ENCODE measurements at places on chromosomes 7 and 10.

- DNase-seq: no peak
These were observed 480.4 kb downstream of the GATA3 start for GRCh38 chr10:8534891-8535290.

- DNase-seq: no peak
These were observed 32.0 kb downstream of the SNX8 start for GRCh38 chr7:2282185-2282751.

- DNase-seq: no peak
These were observed 79.0 kb downstream of the ABI1 start for GRCh38 chr10:26781797-26782196.

- no peak for DNase-seq
These were observed 24.7 kb upstream of the ADCYAP1R1 start for GRCh38 chr7:31027161-31027965.

DNA sequence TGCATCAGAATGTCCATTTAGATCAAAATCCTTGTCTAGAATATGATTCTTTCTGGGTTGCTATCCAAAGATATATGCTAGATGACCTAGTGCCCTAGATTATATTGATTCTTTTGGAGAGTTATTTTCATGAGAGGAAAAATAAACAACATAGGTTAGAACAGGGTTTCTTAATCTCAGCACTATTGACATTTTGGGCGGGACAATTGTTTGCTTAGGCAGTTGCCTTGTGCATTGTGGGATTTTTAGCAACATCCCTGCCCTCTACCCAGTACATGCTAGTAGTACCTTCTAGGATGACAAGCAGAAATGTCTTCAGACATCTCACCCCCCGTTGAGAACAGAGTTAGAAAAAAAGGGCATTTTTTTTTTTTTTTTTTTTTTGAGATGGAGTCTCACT lies 25.1 kb upstream of the LAMB1 start:
- no peak for DNase-seq

DNA sequence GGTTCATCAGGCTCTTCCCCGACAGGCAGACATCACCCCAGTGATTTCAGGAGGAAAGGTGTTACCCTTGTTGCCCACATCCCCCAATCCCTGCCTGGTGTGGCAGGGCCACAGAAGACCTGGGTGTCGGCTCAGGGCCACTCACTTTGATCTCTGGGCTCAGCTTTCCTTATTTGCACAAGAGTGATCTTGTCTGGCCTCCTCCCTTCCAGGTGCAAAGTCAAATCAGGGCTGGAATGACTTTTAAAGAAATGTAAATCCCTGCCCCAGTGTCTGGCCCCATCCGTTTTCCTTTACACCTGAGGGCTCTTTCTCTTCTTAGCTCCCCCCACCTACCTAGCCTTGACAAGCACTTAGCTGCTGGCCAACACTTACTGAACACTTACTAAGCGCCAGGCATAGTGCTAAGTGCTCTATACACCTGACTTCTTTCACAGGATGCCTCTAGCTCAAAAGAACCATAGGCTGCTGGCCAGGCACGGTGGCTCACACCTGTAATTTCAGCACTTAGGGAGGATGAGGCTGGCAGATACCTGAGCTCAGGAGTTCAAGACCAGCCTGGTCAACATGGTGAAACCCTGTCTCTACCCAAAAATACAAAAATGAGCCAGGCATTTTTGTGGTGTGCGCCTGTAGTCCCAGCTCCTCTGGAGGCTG lies 979 bp upstream of the NODAL start:
- DNase-seq: no peak

DNA sequence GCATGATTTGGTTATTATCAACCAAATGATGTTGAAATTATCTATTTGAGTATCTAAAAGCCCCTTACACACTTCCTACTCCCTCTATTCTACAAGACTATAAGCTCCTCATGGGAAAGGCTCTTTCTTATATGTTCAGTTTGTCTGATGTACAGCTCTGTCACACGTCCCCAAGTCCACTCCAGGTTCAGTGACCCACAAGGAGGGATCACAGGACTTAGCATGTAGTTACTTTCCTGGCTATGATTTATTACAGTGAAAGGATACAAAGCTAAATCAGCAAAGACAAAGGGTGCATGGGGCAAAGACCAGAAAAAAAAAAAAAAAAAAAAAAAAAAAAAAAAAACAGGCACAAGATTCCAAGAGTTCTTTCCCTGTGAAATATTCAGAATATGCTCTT lies 125.6 kb upstream of the TMEM106B start:
- no peak for DNase-seq

DNA sequence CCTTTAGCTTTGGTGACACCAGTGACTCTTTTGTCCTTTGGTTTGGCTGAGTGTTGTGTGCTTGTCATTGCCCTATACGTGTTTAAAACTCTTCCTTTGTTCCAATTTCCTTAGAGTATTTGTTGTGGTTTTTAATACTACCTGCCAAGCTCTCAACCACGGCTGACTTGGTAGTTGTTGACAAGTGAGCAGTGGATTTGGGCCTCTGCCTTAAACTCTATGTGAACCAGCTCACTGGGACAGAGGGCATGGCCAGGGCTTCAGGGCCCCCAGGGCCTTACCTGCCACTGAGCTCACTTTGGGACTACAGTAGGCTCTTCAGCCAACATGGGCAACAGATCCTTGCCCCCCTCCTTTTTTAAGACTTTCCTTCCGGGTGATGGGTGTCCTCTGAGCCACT lies 9.6 kb upstream of the DMBT1 start:
- DNase-seq: no peak

DNA sequence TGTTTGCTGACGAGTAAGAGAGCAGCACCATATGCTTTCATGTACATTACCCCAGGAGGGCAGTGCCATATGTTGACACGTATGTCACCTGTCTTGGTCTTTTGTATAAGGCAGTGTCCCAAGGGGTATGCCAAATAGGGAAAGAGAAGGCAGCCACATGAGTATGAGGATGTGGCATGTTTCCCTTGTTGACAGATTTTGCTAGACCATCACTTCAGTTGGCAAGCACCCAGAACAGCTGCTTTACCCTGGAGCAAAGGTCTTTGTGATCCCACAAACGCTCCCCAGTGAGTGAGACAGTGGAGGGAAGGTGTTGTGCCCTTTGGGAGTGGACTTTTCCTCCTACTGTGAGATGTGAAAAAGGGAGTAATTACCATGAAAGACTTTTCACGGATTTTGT lies 350.1 kb downstream of the ETV1 start:
- no peak for DNase-seq

DNA sequence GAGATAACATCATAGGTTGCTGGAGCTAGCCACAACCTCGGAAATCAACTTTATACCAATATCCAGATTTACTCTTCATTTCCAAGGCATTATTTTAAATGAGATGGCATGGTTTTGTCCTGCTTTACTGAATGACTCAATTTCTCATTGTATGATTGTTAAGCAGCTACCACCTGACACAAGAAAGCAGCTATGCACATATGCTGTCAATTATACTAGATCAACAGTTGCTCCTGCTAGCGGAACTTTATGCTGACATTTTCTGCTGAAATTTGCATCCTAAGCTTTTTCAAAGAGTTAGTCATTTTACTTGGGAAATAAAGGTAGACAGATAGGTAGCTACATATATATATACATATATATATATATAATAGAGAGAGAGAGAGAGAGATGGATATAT lies 8.9 kb upstream of the CH25H start:
- DNase-seq: no peak

DNA sequence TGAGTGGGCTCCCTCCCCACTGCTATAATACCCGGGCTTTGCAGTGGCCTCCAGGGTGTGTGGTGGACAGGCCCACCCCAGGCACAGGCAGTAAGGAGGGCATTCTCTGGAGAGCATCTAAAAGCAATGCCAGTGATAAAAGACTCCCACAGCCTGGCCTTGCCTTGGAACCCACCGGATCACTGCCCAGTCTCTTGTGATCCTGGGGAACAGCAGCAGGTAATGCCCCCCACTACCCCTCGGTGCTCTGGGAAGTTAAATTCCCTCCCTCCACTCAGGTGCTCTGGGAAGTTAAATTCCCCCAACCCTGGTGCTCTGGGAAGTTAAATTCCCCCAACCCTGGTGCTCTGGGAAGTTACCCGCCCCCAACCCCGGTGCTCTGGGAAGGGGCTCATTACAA lies 565.2 kb downstream of the TCERG1L start:
- no peak for DNase-seq

DNA sequence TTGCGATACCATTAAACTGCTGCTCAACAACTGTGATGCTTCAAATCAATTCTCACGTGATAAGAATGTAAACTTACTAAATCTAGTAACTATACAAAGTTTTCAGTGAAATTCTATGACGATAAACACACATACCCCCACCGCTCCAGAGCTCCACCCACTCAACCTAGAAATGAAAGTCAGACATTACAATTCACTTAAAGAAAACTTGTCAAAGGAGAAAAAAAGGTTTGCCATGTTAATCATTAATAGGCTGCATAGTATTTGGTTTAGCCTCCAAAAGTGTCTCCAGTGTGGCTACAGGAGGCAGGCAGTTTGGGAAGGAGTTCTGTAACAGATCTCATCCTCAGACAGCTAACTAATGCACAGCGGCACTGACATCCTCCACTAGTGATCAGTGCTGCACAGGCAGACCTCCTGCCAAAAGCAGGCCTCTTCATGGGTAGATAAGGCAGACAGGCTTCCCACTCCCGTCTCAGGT lies 3.1 kb downstream of the HERPUD2 start:
- DNase-seq: no peak

DNA sequence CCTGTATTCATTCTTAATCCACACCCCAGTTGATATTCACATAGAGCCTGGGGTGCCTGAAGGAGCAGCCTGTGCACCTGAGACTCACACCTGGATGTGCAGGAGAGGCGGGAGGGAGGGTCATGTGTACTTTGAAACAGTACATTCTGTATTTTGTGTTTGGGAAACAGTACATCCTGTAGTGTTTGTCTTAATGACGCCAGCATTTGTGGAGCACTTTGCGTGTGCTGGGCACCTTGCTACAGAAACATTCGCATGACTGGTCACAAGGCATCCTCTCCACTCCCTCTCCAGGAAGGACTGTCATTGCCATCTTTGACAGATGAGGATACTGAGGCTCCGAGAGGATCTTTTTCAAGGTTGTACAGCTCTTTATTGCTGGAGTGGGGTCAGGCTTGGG lies 132.1 kb downstream of the TACC2 start:
- DNase-seq: no peak

DNA sequence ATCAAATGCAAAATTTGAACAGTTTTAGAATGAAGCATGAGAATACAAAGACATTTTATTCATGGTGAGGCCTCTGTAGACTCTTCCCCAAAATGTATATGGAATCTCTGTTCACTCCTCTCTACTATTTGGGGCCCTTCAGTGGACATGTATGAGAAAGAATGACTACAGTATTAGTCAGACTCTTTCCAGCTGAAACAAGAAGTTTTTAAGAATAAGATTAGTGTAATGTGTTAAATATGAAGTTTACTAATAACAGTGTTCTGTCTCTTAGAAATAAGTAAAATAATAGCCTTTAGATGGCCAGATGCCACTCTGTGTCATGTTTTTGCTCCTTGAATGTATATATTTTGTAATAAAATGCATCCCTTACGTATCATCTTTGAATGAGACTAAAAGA lies 585.6 kb downstream of the SUGCT start:
- DNase-seq: no peak

GRCh38 chr7:91280185-91280584 lies 16.0 kb downstream of the FZD1 start:
- DNase-seq: no peak

All from CD8-positive, alpha-beta T cell (primary cell).